ENCODE measurements at places on chromosomes 1 and 21.
A peak's percentile ranks its signal among the peaks of the same experiment; 100 is the strongest.

DNA sequence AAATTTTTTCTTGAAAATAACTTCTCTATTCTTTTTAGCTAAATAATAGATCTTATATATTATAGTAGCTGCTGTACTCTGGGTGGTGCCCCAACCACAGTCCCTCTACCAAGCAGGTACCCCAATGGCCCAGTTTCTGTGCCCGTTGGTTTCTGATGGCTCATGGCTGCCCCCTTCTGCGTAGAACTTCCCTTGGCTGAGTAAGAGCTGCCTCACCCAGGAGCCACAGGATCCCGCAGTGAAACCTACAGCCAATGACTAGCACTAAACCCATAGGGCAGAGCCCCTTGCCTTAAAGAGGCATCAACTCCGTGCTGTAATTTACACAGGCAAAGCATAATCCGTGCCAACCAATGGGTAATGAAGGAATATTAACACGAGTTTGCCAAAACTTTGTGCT lies 247.5 kb downstream of the USH2A start:
- DNase-seq: no peak

- no peak for DNase-seq
Measured at GRCh38 chr1:43722810-43723209, 15.5 kb downstream of the ST3GAL3 start.

GRCh38 chr1:1204425-1204920 lies 1.9 kb downstream of the TNFRSF18 start:
- peak; percentile 41 for DNase-seq

DNA sequence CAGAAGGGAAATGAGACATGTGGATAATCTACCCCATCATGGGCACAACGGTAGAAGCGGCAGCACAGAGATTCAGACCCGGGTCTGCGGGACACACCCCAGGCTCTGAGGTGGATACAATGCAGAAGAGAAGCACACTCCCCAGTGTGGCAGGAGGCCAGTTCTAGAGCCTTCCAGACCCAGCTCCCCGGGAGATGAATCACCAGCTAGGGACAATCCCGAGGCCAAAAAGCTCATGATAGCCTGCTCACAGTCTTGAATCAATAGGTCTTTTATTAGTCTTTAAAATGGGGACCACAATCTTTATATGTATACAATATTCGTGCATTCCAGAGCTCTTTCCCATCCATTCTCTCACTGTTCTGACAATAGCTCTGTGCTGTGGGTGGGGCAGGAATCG lies 57.3 kb upstream of the DIRAS3 start:
- DNase-seq: no peak

GRCh38 chr1:24898152-24898908 lies 31.7 kb downstream of the RUNX3 start:
- no peak for DNase-seq

DNA sequence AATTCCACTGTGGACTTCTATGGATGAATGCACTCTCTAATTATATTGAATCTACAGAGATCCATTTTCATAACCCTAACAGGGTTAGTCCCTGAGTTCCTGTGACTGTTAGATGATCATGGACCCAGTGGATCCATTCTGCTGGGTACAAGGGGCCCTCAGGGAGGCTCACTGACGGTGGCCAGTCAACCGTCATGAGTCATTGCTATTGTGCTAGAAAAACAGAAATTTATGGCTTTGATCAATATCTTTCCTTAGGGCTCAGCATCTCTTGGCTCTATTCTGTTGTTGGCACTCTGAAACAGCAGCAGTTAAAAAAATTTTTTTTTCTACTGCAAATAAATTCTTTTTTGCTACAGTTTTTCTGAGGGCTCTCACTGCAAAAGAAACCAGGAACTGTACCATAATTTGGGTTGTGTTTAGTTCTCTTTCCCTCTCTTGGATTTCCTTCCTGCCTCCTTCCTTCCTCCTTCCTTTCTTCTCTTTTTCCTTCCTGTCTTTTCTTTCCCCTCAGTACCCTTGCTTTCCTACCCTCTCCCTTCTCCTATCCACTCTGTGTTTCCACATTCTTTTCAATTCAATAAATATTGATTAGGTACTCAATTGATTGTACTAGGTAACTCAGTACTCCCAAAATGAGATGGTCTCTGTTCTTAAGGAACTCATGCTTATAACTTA lies 49.5 kb downstream of the UTP25 start:
- DNase-seq: no peak

GRCh38 chr1:1451696-1452364 lies 2.3 kb downstream of the ATAD3C start:
- no peak for DNase-seq

DNA sequence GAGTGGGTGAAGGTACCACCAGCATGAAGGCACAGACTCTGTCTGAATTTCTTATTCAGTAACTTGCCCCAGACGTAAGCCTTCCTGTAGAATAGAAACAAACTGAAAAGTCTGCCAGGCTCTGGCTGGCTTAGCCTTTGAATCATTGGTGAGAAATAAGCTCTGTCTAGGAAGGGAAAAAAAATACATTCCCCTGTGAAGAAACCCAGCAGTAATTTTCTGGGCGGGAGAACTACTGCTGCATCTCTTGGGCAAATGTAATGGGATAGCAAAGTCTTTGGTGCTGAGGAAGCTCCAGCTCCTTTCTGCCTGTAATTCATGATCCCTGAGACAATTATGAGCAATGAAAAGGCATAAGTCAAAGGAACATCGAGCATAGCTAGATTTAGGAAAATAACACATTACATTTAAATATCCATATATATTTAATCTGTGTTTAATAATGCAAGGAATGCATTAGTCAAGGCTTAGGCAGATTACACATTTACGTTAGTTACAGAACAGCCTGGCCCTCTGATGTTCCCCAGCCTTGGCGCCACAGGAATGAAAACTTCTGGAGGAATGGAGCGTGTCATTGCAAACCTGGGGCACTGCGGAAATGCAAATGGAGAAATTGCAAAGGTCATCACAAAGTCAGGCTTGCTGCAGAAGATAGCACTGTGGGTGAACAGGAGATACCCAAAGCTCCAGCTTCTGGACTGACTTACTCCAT lies 216.3 kb upstream of the CAMK1G start:
- DNase-seq: no peak

GRCh38 chr1:24075590-24075854 lies 36.4 kb downstream of the MYOM3 start:
- DNase-seq: no peak

GRCh38 chr1:11616766-11617165 lies 37.5 kb downstream of the FBXO2 start:
- no peak for DNase-seq

GRCh38 chr1:63922848-63923247 lies 149.0 kb downstream of the ROR1 start:
- DNase-seq: no peak

DNA sequence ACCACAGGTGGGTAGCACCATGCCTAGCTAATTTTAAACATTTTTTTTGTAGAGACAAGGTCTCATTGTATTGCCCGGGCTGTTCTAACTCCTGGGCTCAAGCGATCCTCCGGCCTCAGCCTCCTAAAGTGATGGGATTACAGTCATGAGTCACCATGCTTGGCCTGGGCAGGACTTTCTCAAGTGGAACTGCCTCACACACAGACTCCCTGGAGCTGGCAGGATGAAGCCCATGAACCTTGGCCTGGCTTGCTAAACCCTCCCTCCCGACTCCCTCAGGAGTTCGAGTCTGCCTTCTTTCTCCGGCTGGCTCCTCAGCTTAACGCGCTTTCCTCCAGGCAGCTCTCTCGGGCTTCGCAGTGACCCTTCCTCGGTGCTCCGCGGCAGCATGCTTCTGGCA lies 7.7 kb upstream of the ECE1 start:
- peak; percentile 79 for DNase-seq

GRCh38 chr1:209587789-209588188 lies 4.3 kb downstream of the CAMK1G start:
- DNase-seq: no peak

DNA sequence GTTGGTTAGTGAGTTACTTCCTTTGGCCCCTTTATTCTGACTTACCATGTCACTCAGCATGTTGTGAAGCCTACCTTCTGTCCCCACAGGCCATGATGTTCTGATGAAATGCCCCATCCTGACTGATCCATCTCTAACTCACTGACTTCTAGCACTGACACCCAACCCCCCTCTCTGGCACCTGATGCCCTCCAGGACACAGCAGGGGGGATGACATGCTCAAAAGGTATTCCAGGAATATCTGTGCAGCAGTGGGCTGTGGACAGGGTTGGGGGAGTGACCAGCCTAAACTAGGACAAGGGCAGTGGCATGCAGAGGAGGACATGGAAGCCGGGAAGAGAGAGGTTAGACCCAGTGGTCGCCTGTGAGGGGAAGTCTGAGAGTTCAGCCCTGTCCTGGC lies 25.5 kb downstream of the SYT2 start:
- DNase-seq: no peak

GRCh38 chr1:32870615-32871363 lies at the start of gene FNDC5:
FNDC5 (minus strand) TSS chr1:32870912.
- DNase-seq: no peak

- DNase-seq: no peak
Measured at GRCh38 chr1:247740721-247741120, 2.3 kb downstream of the OR14K1 start.

- no peak for DNase-seq
Measured at GRCh38 chr1:44624268-44624901, 49.9 kb downstream of the TMEM53 start.

DNA sequence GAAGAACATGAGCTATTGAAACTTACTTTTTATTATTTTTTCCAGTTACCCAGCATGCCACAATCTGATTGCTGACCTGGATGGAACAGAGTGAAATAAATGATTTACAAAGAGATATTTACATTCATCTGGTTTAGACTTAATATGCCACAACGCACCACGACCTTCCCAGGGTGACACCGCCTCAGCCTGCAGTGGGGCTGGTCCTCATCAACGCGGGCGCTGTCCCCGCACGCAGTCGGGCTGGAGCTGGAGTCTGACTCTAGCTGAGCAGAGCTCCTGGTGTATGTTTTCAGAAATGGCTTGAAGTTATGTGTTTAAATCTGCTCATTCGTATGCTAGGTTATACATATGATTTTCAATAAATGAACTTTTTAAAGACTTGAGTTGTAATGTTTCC lies 243.9 kb downstream of the SDCCAG8 start:
- peak; percentile 32 for DNase-seq

DNA sequence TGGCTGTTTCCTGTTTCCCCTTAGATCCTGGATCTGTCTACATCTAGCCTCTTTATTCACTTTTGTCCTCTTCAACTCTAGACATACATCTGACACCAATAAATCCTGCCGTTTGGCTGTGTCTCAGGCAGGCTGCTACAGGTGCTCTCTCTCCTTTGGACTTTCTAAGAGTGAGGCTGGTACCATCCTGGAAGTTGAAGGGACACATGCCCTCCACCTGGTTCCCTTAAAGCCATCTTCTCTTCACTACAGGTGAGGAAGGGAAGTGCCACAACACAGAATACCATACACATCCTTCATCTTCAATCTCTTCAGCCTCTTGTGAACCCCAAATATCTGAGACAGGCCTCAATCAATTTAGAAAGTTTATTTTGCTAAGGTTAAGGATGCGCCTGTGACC lies 137.9 kb downstream of the BACH1 start:
- DNase-seq: no peak

DNA sequence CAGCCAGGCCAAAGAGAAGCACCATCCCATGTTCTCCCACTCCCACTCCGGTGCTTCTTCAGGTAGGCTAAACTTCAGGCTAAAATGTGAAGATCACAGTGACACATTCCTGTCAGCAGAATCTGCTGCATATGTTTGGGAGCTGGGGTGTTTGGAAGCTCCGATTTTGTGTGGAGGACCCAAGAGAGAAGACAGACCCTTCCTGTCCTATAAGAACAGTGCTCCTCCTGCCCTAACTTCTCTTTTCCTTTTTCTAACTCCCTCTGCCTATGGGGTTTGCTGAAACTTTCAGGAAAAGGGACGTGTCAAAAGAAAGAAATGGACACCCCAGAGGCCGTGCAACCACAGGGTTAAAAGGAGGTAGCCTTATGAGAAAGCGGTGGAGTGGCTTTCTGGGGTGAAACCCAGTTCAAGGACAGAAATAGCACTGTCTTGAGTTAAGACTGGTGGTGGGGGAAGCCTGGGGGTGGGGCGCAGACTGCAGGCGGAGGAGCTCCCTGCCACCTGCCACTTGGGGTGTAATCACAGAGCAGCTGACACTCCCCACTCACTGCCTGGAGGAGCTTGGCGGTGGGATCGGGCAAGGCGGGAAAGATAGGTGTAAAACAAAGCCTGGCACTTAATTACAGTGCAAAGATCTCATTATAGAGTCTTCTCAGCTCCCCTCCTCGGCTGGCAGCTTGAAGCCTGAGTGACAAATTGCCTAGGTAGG lies 645 bp upstream of the TLR5 start:
- peak; percentile 58 for DNase-seq

DNA sequence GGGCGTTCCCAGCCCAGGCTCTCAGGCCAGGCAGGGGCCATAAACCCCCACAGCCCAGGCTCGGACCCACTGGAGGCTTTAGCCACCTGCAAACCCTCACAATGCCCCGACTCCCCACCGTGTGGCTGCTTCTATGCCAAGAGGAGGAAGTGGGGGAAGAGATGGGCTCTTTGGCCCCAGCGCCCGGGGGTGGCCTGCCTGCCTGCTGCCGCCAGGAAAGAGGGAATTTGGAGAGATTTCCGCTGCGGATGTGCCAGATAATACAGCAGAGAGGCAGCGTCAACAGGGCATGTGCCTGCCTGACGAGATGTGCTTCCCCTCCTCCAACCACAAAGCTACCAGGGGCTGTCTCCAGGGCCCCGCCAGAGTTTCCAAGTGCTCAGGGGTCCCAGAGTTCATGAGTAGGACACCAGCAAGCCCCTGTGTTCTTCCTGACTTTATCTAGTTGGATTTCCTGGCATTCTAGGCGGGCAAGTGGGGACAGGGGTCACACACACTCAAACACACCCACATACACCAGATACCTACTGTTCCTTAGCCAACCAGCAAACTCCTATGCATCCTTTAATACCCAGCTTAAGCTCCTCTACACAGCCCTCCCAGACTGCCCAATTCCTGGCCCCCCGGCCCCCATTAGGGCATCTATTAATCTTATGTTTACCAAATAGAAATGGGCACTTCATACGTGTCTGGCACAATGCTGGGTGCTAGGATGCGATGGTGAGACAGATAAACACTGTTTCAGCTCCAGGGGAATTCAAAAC lies 14.1 kb downstream of the EPHA2 start:
- DNase-seq: no peak

DNA sequence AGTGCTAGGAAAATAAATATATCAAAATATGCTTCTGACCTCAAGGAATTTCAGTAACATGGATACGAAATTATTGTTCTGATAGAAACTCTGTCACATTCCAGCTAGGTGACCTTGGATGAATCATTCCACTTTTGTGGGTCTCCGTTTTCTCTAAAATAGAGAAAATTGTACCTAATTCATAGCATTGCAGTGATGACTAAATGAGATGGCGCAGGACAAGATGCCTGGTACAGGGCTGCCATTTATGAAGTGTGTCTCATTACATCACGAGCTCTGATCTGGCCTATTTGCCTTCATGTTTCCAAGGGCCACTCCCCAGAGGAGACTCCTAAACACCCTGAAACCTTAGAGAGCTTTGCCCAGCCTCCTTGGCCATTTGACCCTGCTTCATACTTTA lies 480.0 kb upstream of the USP24 start:
- DNase-seq: no peak

- DNase-seq: no peak
Measured at GRCh38 chr1:156260896-156261295, 13.0 kb upstream of the PAQR6 start.

Measured in psoas muscle (tissue), 8 donors.